ENCODE measurements at places on chromosomes 2 and 18.
A peak's percentile ranks its signal among the peaks of the same experiment; 100 is the strongest.

DNA sequence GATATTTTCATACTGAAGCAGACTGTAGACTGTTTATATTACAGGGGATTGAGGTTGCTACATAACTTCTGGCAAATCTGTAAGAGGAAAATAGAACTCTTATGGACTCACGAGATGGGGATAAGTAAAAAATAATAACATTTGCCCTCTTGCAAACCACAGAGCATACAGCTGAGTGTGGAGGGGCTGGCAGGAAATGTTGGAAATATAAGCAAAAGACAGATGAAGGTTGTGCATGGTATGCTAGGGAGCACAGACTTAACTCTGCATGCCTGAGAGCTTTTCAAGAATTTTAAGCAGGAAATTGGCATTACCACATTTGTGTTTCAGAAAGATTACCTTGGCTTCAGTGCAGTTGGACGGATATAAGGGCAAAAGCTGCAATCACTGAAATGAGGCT, 411.1 kb downstream of the RAD51AP2 start:
- DNase-seq = no peak

GRCh38 chr2:149715005-149715592, 127.5 kb upstream of the MMADHC start:
- no peak for DNase-seq

DNA sequence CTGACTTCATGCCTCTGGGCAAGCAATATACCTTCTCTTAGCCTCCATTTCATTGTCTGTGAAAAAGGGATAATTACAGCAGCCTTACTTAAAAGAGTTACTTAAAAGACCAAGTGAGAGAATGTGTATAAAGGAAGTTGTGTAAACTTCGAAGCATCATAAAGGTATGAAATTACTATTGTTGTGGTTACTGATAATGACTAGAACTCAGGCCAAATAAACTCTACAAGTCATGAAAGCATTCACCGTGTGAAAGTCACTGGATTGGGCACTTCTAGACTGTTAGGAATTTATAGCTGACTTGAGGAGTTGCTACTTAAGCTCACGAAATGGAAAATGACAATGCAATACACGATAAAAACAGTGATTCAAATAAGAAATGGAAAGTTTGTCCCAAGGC, 67.4 kb upstream of the HAAO start:
- no peak for DNase-seq

GRCh38 chr2:222819722-222820333, 41.0 kb upstream of the ACSL3 start:
- DNase-seq = no peak

- DNase-seq = no peak
Observed at GRCh38 chr2:44247924-44248323, 27.4 kb upstream of the SLC3A1 start.

GRCh38 chr18:36035253-36035652, 32.1 kb downstream of the RPRD1A start:
- DNase-seq = no peak

- no peak for DNase-seq
Observed at GRCh38 chr2:33530690-33531548, 54.5 kb downstream of the RASGRP3 start.

DNA sequence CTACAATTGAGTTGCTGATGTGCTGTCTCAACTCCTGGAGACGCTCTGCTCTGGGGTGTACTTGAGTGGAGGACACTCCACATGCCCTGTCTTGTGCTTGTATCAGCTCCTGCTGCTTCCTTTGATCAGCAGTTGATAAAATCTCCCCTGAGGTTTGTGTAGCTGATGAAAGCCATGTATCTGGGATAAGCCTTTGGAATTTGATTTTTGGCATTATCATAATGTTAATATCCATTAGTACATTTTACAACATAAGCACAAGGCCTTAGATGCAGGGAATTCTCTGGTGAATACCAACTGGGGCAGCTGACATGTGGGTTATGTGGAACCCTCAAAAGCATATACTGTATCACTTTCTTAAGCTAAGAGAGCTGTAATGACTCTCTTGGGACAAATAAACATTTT, 222.7 kb upstream of the ITGA4 start:
- DNase-seq = no peak

DNA sequence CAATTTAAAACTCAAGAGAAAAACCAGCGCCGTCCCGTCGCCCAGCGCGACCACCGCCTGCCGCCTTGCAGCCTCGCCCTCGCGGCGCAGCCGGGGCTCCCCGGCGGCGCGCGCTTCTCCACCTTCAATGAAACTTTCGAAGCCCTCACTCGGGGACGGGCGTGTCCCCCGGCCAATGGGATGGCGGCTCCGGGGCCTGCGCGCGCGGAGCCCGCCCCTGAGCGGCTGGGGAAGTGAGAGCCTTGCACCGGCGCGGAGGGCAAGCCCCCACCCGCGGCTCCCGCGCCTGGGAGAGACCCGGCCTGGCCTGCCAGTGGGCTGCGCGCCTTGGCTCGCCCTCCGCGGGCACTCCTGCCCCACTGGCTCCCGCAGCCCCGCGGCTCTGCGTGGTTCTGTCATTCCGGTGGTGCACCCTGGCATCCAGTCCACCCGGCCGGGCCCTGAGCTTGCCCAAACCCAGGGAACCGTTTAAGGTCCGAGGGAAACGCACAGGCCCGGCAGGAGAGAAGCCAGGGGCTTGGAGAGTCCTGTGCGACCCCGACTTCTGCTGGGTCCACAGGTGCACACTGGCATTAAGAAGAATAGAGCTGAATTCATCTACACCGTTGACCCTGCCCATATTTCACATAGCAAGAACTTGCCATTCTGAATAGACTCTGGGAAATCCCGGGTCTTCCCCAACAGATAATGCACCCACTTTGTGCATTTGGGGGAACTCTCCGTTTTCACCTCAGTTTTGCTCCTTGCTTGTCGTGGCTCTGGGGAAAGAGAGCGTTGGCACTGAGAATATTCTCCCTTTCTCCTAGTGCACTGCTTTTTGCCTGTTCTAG, at the start of gene PIEZO2:
TSS of gene PIEZO2 (minus strand) at position 129 of the 830 bp plus-strand sequence. CDS start 981 bp downstream, outside the sequence.
- DNase-seq = peak; percentile 12

GRCh38 chr18:69691008-69691760, 256.5 kb downstream of the CD226 start:
- DNase-seq = no peak

- no peak for DNase-seq
Observed at GRCh38 chr2:2269426-2269825, 61.6 kb downstream of the MYT1L start.

GRCh38 chr18:46098616-46098933, 479 bp upstream of the ATP5F1A start:
- DNase-seq = no peak

DNA sequence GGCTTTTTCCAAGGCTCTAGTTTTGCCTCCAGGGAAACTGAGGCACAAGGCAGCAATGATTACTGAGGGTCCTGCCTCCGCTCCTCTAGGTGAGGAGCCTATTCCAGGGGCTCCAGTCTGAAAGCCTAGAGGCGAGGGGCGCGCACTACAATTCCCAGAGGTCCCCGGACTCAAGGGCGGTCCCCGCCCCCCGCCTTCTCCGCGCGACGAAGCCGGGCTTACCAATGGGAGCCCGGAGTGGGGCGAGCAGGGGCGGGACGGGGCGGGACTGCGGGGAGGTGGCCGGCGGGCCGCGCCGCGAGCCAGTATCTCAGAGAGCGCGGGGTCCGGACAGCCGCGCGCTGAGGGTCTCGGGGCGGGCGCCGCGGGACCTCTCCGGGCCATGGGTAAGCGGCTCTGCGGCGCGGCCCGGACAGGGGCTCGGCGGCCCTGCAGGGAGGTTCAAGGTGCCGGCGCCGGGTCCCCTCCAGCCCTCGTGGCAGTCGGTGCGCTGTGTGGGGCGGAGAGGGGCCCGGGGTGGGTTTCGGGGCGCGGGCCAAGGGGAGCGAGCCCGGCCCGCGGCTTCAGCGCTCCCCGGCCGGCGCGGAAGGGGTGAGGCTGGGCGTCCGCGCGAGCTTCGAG, at the start of gene ARID5A:
TSS of gene ARID5A (plus strand) at position 308 of the 621 bp plus-strand sequence. CDS start at position 383, 75 bp downstream.
- peak; percentile 95 for DNase-seq

DNA sequence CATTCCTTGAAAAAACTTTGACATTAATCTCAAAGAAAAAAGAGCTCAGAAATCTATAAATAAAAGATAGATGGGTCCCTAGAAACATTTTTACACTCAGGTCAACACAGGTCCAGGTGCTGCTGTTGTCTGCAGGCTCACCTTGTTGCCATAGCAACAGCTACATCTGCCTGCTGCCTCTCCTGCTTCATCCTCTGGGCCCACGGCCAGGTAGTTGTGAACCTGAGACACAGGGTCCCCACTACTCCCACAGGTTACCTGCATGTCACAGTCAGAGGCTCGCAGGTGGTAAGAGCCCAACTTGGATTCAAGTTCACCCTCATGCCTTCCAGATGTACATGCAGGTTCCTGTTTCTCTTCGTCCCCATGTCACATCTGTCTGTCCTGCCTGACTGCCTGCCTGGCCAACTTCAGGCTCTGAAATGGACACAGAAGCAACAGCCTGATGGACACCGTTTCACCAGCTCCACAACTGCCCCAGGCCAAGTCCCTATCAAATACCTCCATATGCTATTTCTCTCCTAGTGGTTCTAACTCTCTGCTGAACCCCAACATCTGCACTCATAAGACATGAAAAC, 88.3 kb upstream of the SALL3 start:
- no peak for DNase-seq

DNA sequence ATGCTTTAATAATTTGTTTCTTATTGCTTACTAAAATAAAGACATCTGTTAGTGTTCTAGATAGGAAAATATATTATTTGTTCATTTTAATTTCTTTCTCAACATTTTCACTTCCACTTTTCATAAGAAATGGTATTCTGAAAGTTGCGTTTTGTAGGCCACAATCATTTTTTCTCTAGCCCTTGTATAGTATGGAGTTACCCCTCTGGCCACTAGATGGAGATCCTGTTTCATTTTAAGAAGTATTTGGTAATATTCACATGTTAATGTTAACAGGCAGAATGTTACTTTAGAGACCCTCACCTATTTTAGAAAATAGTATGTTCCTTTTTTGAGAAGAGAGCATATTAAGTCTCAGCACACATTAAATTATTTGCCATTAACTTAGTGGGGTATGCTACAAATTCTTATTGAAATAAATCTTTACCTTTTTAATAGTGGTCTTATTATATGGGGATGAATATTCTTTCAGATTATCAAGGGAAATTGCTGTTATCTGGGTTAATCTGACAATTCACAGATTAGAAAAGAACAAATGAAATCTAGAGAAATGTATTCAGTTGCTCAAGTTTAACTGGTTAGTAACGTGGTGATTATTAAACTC, 73.9 kb upstream of the TTC27 start:
- no peak for DNase-seq

GRCh38 chr2:47346-47725, 1.0 kb upstream of the FAM110C start:
- no peak for DNase-seq

- no peak for DNase-seq
Observed at GRCh38 chr2:124382067-124382618, 357.1 kb downstream of the CNTNAP5 start.

DNA sequence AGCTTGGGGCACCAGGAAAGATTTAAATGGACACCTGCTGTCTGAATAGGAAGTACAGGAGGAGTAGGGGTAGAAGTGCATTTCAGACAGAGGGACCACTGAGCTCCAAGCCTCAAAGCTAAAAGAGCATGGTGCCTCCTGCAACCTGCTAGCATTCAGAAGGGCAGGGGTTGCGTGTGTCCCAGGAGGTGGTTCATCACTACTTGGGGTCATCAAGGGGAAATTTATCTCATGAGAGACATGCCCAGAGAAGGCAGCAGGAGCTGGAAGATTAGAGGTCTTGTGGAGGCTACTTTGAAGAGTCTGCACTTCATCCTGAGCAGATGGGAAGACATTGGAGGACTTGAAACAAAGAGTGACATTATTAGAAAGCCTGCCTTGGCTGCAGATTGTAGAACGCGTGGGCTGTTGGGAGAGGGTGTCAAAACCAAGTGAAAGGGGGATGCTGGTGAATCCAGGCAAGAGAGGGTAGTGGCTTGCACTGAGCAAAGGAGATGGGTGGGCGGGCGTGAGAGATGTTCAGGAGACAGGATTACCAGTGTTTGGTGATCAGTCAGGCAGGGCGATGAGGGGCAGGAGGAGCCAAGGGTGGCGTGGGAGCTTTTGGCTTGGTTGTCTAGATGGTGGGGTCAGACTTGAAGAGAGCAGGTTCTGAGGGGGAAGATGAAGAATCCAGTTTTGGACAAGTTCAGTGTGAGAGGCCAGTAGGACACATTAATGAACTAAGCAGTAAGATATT, 154.0 kb downstream of the DYSF start:
- DNase-seq = no peak

GRCh38 chr2:239881561-239882320, 143.4 kb downstream of the NDUFA10 start:
- no peak for DNase-seq

DNA sequence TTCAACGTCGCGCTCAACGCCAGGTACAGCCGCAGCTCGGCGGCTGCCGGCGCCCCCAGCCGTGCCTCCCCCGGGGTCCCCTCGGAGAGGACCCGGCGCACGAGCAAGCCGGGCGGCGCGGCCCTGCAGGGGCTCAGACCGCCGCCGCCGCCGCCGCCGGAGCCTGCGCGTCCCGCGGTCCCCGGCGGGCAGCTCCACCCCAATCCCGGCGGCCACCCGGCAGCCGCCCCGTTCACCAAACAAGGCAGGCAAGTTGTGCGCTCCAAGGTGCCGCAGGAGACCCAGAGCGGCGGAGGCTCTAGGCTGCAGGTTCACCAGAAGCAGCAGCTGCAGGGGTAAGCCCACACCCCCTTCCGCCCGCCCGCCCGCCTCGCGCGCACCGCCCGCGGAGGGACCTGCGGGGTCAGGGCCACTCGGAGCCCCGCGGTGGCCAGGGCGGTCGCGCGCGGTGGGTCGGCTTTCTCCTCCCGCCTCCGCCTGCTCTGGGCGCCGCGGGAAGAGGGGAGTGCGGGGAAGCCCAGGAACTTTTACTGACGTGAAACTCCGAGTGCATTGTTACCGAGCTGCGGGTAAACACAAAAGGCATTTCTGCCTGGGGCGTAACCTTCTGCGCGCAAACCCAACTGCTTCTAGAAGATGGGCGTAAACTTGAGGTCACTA, 861 bp downstream of the LTBP1 start:
- peak; percentile 26 for DNase-seq

DNA sequence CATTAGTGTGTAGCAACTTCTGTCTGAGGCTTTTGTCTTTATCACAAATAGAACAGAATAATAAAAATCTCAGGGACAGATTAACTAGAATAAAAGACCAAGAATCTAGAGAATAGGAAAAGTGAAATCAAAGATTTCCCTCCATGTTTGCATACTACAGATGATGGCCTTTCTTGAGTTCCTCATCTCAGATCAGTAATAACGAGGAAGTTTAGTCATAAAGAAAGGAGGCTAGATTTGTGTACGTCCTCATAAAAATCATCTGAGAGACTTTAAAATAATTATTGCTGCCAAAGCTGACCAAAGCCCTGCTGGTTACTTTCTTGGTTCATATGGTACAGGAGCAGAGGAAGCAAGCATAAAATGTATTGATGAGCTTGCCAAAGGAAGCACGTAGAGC, 117.3 kb downstream of the MIB1 start:
- DNase-seq = no peak

Measured in stimulated activated naive CD8-positive, alpha-beta T cell treated with anti-CD3 and anti-CD28 coated beads, Interleukin-15, Interleukin-2, amounts not matched to agents 100 U/mL and 50 U/mL, for 24 hours (primary cell).